ENCODE measurements at places on chromosomes 13 and 19. TPM values are rescaled to one million over a fixed set of nuclear protein-coding genes. Genes with fewer than 3 reads are reported as not detected.

DNA sequence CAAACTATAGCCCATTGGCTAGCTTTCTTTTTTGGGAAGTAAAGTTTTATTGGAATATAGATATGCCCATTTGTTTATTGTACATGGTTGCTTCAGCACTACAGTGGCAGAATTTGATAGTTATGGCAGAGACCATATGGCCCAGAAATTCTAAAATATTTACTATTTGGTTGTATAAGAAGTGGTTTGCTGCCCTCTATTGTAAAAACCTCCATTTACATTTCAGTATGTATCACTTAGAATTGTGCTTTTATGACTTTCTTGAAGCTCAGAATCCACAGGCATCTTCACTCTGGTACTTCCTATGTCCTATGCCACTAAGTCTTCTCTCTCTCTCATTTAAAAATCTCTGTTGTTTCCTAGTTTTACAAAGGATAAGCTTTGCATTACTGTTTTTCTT, 37.7 kb downstream of the DLEU7 start:
- no peaks in the 10 kb centered on the region for H3K4me1 ChIP-seq
- DNase-seq: no peak
- H3K36me3 ChIP-seq: no peaks in the 10 kb centered on the region
- no peak overlapping the region for H3K27ac ChIP-seq
- no peaks in the 10 kb centered on the region for H3K27me3 ChIP-seq

DNA sequence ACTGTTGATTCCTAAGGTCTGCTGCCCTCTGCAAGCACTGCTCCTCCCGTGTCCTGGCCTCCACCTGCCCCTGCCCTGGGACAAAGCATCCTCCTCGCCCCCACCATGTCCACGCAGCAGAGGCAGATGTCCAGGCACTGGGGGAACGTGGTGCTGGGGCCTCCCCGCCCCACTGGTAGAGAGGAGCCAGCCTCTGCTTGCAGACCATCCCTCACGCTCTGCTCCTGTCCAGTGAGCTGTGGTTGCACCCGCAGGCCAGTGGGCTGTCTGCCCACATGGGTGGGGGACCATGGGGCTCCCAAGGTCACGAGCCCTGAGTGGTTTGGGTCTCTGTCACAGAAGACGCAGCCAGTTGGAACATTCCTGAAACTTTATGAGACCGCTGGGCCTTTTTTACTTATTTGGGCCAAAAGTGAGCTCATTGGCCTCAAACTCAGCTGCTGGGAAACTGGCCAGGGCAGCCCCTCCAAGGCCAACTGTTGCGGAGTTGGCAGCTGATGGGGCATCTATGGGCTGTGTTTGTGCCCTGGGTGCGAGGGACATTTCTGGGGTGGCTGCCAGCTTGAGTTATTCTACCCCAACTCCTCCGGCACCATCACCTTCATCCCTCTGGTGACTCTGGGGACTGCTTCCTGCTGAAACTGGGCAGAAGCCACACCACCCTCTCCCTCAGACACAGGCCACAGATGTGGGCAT, 64.8 kb upstream of the F7 start:
- peak; percentile 40 for DNase-seq
- no peaks in the 10 kb centered on the region for H3K36me3 ChIP-seq
- H3K4me3 ChIP-seq: no peak overlapping the region
- H3K4me1 ChIP-seq: no peaks in the 10 kb centered on the region
- H3K27ac ChIP-seq: no peak overlapping the region
- H3K27me3 ChIP-seq: no peaks in the 10 kb centered on the region

Gene ZNF581
- total RNA-seq: 55.7 TPM

DNA sequence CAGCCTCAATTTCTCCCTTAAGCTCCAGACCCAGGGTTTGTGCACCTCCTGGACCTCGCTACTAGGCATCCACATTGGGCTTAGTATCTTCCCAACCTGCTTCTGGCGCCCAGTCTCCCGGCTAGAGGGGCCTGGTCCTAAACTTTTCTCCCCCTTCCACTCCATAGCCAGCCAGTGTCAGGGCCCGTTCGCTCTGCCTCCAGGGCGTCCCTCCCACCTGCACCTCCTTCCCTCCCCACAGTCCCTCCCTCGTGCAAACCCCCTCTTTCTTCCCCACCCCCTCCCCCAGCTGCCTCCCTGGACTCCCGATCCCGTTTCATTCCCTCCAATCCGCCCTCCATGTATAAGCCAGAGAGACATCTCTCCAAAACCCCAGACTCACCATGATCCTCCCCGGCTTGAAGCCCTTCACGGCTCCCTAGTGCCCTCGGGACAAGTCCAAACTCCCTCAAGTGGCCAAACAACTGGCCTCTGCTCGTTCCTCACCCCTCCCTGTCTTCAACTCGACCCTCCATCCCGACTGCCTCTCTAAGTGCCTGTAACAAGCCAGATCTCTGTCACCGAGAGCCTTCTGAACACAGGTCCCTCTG, 997 bp upstream of the SAMD4B start:
- H3K27me3 ChIP-seq: no peaks in the 10 kb centered on the region
- peaks cover 36% of the 10 kb centered on the region for H3K4me1 ChIP-seq
- peak; percentile 45 for DNase-seq
- peak overlapping the region; percentile 71 for H3K27ac ChIP-seq
- H3K36me3 ChIP-seq: no peaks in the 10 kb centered on the region

Gene ATP8B3
- 7.1 TPM for total RNA-seq

DNA sequence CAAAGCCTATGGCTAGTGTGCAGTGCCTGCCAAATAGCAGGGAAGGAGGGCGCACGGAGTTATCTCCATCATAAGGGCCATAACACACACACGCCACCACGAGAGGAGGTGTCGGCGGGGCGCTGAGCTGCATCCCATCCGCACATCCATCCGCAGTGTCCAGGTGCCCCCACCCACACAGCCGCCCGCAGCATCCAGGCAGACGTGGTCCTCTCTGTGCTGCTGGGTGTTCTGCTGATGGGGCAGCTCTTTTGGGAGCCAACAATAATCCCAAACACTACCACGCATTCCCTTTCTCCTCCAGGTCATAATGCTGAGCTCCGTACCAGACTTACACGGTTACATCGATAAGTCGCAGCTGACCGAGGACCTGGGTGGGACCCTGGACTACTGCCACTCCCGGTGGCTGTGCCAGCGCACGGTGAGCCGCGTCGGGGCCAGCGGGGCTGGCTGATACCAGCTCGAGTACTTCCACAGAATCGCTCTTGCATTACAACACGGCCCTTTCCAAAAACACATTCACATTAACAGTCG, 41.5 kb upstream of the F7 start:
- no peak for DNase-seq
- no peaks in the 10 kb centered on the region for H3K27me3 ChIP-seq
- H3K4me1 ChIP-seq: no peaks in the 10 kb centered on the region
- no peak overlapping the region for H3K4me3 ChIP-seq
- no peaks in the 10 kb centered on the region for H3K36me3 ChIP-seq

- no peaks in the 10 kb centered on the region for H3K27me3 ChIP-seq
- H3K4me1 ChIP-seq: no peaks in the 10 kb centered on the region
- H3K27ac ChIP-seq: no peak overlapping the region
- DNase-seq: no peak
These were observed 114.1 kb downstream of the DACH1 start for GRCh38 chr13:71752775-71753513.

DNA sequence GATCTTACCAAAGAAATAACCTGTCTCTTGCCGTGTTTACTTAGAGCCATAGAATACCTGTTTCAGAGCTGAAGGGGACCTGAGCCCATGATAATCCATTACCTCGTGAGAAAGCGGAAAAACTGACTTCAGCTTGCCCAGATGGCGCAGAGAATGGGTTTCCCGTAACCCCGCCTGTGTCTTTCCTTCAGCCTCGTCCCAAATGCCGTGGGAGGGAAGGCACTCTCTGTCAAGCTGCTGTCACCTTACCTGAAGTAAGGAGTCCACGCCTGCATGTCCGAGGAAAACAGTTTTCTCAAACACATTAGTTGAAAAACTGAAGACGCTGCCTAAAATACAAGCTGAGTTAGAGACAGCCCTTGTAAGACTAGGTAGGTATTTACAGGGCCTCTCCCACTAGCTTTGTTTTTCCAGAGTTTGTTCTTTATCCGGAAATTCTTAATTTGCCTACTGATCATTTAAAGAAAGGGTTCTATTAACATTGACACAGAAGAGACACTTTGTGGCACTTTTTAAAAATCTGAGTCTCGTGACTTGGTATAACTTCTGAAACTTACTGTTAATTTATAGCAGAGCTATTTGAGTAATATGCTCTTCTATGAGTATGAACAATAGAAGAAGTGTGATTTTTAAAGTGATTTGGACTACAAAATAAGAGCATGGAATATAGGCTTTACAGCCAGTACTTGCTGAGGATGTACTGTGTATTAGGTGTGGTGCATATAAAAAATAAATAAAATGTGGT, 1.3 kb upstream of the INTS6 start:
- H3K36me3 ChIP-seq: peaks cover 15% of the 10 kb centered on the region
- DNase-seq: no peak
- peak overlapping the region; percentile 89 for H3K4me3 ChIP-seq
- no peaks in the 10 kb centered on the region for H3K27me3 ChIP-seq
- H3K27ac ChIP-seq: peak overlapping the region; percentile 93

Gene CEACAM4
- 1.4 TPM for total RNA-seq
